ENCODE measurements at places on chromosomes 12 and 14.

DNA sequence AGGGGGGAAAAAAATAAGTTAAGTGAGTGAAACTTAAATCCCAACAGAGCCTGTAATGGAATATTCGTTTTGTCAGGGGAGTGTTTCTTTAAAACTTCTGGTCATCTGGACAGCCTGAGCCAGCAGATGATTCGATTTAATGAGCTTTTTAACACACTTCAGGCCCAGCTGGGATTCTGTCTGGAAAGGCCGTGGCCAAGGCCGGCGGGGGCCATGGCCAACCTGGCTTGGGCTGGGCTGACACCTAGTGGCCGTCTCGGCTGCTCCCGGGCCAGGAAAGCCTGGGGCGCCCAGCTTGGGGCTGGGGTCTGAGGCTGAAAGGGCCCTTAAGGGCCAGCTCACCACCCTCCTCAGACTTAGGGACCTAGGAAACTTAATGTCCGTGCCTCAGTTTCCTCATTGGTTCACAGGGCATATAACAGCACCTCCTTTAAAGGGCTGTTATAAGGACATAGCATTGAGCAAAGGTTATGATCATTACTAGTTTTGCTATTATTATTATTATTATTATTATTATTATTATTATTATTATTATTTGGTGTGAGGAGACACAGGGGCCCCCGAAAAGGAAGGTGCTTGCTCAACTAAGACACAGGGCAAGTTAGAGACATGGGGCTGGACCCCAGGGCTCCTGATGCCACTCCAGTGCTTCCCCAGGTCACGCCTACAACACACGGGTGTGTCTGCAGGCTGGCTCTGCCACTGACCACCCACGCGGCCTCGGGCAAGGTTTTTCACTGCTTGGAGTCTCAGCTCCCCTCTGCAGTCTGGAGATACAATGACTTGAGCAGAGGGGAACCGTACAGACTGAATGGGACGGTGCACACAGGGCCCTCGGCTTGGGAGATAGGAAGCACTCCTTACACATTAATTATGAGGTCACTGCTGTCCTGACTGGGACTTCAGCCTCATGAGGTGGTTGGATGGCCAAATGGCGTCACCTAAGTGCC, 84.0 kb downstream of the SYNE3 start:
- no peak for DNase-seq

GRCh38 chr12:79997096-79997791, 62.3 kb upstream of the PPP1R12A start:
- no peak for DNase-seq

GRCh38 chr12:14979468-14979867, 6.6 kb downstream of the PDE6H start:
- DNase-seq: no peak

DNA sequence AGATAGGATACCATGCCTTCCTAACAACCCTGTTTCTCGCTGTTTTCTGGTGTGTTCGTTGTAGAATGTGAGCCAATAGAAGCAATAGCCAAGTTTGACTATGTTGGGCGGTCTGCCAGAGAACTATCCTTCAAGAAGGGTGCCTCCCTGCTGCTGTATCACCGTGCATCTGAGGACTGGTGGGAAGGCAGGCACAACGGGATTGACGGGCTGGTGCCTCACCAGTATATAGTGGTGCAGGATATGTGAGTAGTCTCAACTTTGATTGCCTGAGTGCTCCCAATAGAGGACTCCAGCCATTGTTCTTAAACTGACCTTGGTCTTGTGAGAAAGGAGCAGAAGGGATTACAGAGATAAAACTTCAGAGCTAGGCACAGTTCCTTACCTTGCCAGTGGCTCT, 96.2 kb downstream of the KICS2 start:
- DNase-seq: no peak

- no peak for DNase-seq
These were observed 313.1 kb downstream of the SLC6A15 start for GRCh38 chr12:84599539-84599938.

DNA sequence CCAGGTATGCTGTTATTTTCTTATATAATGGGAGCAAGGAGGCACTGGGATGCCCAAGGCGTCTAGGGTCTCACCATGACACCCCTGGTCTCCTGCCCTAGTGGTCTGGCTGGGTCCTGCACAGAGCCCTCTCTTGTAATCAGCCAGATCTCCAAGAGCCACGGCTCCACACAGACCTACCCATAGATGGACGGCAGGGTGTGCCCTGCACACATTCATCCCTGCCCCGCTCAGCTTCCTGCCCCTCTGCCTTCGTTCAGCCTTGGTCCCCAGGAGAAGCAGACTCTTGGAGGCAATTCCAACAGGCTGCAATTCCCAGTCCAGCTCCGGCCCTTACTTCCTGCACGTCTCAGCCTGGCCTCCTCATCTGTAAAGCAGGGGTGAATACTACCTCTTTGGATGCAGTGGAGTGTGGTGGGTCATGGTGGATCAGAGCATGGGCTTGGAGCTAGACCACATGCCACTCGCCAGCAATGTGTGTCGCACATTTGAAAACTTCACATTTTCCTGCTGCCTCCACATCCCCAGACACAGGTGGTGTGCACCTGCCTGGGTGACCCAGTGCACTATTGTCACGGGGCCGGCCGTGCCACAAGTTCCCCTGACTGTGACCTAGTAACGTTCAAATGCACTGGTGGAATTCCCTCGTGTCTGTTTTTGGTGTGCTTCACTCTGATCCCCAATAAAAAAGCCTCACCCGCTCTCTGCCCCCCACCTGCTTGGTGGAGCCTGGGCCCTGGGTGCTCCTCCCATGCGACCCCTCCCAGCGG, 171.1 kb upstream of the PRMT8 start:
- DNase-seq: no peak

GRCh38 chr12:108788076-108788782, 56.9 kb upstream of the CORO1C start:
- no peak for DNase-seq

- no peak for DNase-seq
These were observed 67.5 kb downstream of the GALNT16 start for GRCh38 chr14:69327507-69327906.

DNA sequence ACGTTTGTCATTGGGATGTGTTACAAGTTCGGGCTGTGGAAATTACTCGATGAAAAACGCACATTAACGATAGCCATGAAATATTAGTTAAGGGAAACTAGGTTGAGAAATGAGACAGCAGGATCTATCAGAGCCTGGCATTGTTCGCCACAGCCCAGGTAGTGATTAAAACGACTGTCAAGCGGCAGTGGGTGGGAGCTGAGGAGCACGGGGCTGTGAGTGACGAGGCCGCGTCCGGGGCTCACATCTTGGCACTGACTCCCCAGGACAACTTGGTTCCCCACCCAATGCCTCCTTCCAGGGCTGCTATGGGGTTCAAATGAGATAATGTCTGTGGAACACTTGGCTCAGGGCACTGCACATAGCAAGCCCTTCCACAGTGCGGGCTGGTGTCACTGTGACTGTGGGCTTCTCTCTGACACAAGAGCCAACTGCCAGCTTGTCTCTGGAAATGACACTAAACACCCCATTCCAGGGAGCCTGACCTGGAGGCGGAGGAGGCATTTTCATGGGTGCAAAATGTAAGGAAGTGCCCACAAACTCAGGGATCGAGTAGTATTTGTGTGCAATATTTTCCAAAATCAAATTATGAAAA, 19.3 kb downstream of the MMAB start:
- no peak for DNase-seq

- no peak for DNase-seq
These were observed 110.5 kb downstream of the PIWIL1 start for GRCh38 chr12:130448044-130448821.

DNA sequence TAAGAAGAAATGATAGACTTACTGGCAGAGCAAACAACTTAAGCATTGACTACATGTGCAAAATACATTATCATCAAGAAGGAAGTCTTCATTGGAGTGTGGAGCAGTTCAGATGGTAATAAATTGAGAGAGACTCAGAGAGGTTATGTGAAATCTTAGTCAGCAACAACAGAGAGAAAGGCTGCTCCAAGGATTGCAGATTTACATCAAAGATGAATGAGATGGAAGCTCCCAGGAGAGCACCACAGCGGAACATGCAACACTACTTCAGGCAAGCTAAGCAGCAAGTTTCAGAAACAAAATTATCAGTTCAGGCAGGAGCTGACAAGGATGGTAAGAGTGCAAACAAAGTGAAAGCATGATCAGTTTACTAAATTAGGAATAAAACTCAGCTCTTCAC, 882.3 kb downstream of the LRFN5 start:
- no peak for DNase-seq

DNA sequence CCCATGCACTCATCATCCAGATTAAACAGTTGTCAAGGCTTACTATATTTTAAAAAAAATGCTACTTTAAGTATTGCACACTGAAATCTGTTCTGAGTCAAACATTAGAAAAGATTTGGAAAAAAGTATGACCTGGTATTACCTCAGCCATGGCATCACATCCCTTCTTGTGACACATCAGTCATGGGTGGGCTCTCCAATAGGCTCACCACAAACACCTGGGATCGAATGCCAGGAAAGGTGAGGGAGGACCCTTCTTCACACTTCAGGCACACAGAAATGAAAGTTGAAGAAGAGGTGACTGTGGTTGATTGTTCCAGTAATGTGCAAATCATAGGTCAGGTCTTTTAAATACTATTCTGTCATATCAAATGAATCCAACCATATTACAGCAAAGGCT, 36.6 kb upstream of the GZMB start:
- DNase-seq: no peak
